Tibial nerve (tissue), 4 donors: ENCODE measurements at places on chromosomes 3 and 15.

- DNase-seq = no peak
Observed at GRCh38 chr3:48466386-48467109, 20.0 kb downstream of the ATRIP start.

GRCh38 chr3:69235882-69236281 lies 113.5 kb upstream of the LMOD3 start:
- DNase-seq = no peak

DNA sequence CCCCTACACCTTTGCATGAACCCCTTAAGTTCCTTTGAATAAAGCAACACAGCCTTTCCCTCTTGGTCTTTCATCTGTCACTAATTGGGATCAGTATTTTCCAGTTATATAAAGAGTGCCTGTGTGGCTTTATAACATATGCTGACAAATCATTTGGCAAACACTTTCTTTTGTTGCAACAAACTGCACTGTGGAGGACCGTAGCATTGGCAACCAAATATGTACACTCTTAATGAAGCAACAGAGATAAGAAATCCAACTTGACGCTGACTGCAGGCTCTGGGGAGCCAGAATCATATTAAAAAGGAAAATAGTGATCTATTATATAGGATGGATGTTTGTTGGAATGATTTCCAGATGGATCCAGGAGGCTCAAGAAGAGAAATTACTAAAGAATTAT lies 120.1 kb upstream of the PRICKLE2 start:
- no peak for DNase-seq

DNA sequence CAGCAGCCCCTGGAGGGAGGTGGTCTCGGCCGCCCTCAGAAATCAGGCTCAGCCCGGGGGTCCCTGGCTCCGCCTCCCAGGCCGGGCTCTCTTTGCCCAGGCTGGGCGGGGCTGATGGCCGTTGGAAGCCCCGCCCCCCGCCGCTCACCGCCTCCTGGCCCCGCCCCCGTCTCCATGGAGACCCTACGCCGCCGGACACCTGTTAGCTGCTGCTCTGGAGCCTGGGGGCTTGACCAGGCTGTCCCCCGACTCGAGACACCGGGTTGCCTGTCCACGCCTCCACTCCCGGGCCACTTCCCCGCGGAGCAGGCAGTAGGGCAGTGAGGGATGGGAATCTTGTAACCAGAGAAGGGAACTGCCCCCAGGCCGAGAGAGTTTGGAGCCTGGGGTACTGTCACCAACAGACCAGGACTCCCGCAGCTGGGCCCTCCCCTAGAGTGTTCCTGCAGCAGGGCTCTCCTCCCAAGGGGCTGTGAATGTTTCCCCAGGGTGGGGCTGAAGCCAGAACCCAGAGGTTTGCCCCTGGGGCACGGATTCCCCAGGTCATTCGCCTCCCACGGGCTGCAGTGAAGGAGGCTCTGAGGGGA lies 27.8 kb upstream of the RPL32 start:
- no peak for DNase-seq

- DNase-seq = no peak
Observed at GRCh38 chr15:81666839-81667238, 292.8 kb upstream of the TMC3 start.

DNA sequence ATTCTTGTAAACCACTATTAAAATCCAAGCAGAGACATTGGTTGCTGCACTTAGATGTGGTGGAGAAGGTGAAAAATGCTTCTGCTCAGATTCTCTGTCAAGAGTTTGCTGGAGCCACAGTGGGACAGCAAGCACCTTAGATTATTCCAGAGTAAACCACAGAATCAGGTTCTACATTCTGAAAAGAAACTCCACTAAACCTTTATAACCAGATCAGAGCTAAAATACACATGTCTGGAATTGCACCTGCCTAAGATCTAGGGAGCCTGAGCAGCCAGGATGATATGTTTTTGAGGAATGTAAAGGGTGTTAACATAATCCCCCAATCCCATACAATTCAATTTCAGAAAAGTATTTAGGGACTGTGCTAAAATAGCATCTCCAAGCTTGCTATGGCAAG lies at the start of gene ZPLD1:
TSS of gene ZPLD1 (plus strand) at position 301 of the 400 bp plus-strand sequence. CDS start 3,473 bp downstream, outside the sequence.
- DNase-seq = no peak
